Activated naive CD4-positive, alpha-beta T cell treated with anti-CD3 and anti-CD28 coated beads, Interleukin-2, amount 10 ng/mL, durations not matched to agents 7 days and 5 days (primary cell): ENCODE measurements at places on chromosomes 3 and 15.

GRCh38 chr3:187044867-187045552 lies 94.3 kb downstream of the RPL39L start:
- DNase-seq, result no peak

- peak; percentile 45 for DNase-seq
These were observed 140.1 kb downstream of the SMAD6 start for GRCh38 chr15:66841953-66842681.

GRCh38 chr15:44568338-44568737 lies 31.4 kb downstream of the EIF3J start:
- DNase-seq, result no peak

DNA sequence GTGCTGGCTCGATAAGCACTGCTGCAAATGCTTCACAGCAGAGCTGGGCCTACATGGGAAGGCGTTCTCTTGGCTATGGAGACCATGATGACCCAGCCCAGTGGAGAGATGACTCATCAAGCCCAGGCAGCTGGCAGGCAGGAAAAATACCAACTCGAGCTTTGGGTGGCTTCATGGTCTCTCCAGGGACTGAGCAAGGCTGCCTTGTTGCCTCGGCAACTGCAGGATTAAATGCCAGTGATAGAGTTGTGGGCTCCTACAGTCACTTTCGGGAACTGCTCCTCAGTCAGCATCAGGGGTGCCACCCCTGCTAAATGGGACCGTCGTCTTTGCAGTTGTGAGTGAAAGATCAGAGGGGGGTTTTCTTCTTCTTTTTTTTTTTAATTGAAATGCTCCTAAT lies 54.6 kb upstream of the MYZAP start:
- no peak for DNase-seq

- DNase-seq, result no peak
These were observed 25.4 kb downstream of the HES1 start for GRCh38 chr3:194161131-194162045.
